ENCODE measurements at places on chromosomes 7 and 10.

DNA sequence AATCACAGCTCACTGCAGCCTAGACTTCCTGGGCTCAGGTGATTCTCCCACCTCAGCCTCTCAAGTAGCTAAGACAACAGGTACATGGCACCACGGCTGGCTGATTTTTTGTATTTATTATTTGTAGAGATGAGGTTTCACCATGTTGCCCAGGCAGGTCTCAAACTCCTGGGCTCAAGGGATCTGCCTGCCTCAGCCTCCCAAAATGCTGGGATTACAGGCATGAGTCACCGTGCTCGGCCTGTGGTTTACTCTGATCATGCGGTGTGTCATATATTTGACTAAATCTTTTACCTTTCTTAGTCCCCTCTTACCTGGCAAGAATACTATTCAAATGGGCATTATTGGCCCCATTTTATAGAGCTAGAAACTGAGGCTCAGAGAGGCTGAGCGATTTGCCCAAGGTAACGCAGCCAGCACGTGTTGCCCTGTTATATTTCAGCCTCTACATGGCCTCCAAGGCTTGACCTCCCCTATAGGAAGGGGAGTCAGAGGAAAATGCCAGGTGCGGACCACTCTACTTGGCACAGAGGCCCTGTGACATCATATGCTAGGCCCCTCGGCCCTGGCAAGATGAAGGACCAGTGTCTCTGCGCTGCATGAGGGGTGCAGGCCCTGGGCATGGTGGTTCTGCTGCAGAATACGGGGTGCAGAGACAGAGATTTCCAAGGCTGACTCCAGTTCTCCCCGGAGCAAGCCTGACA, 8.2 kb downstream of the ZCCHC24 start:
- no peak for DNase-seq

- peak; percentile 33 for DNase-seq
Measured at GRCh38 chr7:43470110-43470509, 112.8 kb upstream of the STK17A start.

DNA sequence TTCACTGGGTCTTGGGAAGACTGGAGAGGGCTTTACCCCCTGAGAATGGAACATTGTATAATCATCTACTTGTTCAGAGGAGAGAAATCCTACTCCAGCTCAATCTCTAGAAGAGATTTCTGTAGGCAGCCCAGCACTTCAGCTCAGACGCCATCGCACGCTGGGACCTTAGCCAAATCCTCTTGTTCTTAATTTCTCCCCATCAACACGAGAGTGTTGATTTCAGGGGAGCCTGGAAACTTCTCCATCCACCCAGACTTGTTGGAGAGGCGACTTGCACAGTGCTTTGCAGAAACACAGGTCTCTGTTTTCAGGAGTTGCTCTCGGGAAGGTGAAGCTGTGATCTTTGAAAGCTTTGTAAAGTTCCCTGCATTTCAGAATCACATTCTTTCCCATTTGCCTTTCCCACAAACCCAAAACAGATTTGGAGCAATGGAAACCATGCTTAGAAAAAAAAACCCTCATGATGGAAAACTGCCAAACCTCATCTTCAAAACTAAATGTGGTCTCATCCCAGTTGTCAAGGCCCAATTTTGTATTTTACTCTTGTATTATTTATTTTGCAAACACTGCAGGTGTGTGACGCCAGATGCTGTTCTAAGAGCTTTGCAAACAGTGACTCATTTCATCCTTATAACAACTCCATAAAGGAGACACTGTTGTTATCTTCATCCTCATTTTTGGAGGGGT, 60.9 kb downstream of the CALML3 start:
- DNase-seq = no peak

DNA sequence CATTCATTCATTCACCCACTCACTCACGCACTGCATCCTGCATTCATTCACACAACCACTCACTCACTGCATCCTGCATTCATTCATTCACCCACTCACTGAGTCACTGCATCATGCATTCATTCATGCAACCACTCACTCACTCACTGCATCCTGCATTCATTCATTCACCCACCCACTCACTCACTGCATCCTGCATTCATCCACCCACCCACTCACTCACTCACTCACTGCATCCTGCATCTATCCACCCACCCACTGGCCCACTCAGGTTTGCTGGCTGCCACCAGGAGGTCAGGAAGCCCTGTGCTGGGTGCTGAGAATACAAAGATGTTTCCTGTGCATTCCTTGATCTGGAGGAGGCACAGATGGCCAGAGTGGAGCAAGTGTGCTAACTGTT, 2.3 kb upstream of the SNX8 start:
- DNase-seq = no peak

DNA sequence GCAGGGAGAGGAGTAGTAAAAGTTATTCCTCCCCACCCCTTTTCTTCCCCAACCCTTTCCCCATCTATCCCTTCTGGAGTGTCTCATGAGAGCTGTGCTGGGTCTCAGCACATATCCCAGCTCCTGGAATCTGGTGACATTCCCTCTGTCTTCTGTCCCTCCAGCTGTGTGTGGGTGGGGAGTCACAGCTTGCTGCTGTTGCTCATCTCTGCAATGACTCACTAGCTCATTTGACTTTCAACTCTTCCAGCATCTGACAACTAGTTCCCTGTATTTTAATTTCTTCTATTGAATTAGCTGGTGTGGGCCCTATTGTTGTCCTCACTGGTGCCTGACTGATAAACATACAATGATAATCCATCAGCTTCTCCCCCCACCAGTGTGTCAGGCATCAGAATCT, 198.9 kb upstream of the AUTS2 start:
- DNase-seq = no peak

GRCh38 chr7:71574153-71574860, 442.4 kb downstream of the GALNT17 start:
- DNase-seq = no peak

- no peak for DNase-seq
Measured at GRCh38 chr10:70602665-70603448, at the start of gene PRF1. TSS of gene PRF1 (minus strand) at chr10:70602741. CDS start at chr10:70600902, 1,839 bp downstream.

DNA sequence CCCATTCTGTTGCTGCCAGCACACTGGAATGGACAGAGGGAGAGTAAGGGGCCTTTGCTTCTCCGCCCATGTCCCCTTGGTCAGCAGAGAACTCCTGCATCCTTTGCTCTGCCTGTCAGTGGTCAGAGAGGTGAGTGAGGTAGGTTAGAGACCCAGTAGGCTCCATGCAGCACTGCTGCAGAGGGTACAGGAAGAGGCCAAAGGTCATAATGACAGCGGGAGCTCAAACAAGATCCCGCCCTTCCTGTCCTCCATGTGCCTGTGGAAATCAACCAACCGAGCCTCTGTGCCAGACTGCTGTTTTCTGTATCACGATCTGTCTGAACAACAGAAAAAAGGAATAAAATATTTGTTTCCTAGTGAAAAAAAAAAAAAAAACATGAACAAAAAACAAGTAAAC, 81.4 kb downstream of the ZNF33B start:
- no peak for DNase-seq

GRCh38 chr7:51366930-51367613, 50.5 kb upstream of the COBL start:
- peak; percentile 49 for DNase-seq

DNA sequence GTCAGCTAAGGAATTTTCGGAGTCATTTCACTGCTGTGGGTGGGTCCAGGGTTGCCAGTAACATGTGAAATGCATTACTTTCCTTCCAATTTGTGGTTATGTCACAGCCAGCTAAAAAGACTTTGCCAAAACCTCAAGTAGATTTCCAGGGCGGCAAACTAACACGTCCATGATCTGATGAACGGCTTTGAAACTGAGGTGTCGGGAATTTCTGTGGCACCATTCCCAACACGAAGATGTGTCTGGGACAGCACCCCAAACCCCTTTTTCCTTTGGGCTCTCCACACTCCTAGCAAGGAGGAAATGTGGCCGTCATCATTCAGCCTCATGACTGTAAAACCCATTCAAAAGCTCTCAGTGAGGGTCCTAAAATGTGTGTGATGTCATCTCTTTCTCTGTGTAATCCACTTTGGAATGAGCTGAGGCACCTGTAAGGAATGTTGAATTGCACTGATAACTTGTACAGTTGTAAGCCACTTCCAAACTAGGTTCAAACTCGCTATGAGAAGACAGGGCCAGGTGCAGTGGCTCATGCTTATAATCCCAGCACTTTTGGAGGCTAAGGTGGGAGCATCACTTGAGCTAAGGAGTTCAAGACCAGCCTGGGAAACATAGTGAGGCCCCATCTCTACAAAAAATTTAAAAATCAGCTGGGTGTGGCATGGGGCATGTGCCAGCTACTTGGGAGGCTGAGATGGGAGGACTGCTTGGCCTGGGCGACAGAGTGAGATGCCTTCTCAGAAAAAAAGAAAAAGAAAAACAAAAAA, 146.1 kb upstream of the FRMD4A start:
- DNase-seq = no peak

GRCh38 chr7:155756322-155756721, 55.9 kb downstream of the SHH start:
- DNase-seq = no peak

- DNase-seq = no peak
Measured at GRCh38 chr7:137968890-137969289, 33.0 kb downstream of the CREB3L2 start.

- DNase-seq = no peak
Measured at GRCh38 chr10:35347899-35348608, 11.7 kb downstream of the CCNY start.

GRCh38 chr7:158556721-158557440, 30.7 kb downstream of the PTPRN2 start:
- DNase-seq = no peak

DNA sequence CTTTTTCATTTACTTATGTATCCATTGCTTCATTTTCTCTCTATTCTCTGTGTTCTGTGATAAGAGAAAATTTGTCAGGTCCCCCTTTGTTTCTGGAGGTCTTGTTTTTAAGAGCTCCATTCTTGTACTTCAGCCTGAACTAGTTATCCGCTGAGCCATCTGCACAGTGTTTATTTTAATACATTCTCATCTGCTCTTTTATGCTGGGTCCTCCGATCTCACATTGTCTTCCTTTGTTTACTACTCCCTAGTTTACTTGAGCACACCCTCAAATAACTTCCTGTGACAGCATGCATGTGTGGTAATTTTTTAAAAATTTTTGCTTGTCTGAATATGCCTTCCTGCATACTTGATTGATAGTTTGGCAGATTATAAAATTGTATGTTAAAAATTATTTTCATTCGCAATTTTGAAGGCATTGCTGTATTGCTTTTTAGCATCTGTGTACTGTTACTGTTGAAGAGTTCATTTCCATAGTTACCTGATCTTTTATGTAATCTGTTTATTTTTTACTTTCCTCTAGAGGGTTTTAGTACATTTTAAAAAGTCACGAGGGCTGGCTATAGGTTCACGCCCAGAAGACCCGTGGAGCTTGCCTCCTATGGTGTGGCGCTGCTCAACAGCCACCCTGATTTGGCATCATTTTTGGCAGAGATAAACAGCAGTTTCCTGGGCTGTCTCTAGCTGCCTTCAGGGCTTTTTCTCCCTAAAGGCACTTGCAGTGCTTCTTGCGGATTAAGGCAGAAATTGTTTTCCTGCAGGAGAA, 31.9 kb downstream of the RSBN1L start:
- peak; percentile 93 for DNase-seq

DNA sequence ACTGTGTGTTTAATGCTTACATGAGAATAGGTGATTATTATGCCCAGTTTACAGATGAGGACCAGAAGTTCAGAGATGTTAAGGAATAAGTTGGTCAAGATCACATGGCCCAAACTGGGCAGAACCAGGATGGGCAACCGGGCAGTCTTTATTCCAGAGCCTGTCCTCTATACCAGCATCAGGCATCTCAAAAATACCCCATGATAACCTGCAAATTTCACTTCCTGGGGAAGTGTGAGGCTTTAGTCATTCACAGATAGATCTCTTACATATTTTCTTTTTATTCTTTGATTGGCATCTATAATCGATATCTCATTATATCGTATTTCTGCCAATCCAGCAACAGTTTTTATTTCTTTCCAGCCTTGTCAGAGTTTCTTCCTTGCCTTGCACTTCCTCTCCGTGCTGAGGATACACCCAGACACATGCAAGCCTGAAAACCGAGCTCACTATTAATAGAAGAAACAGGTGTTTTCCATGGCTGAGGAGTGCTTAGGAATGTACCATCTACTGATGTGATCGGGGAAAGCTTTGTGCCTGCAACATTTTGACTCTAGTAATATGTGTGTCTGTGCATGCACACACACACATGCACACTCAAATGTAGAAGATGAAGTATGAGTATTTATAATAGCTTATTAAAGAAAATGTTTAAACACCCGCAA, 82.4 kb downstream of the CREM start:
- DNase-seq = no peak

- no peak for DNase-seq
Measured at GRCh38 chr7:157151626-157152339, 13.1 kb downstream of the UBE3C start.

DNA sequence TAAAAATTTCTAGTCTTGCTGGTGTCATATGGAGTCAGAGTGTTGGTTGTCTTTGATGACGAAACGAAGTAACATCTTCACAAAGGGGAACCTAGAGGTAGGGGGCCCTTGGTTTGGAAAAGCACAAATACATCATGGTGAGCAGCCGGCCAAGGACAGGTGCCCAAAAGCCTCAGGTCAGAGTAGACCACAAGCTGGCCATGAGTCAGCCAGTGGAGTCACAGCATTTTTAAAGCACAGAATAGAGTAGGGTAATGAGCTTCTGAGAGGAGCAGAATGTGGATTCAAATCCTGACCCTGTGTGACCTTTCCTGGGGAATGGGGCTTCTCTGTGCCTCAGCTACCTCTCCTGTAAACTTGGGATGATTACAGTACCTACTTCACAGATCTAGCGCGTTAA, 5.3 kb downstream of the CAMK2B start:
- no peak for DNase-seq

GRCh38 chr10:77077316-77077945, 560.2 kb downstream of the KCNMA1 start:
- DNase-seq = no peak

DNA sequence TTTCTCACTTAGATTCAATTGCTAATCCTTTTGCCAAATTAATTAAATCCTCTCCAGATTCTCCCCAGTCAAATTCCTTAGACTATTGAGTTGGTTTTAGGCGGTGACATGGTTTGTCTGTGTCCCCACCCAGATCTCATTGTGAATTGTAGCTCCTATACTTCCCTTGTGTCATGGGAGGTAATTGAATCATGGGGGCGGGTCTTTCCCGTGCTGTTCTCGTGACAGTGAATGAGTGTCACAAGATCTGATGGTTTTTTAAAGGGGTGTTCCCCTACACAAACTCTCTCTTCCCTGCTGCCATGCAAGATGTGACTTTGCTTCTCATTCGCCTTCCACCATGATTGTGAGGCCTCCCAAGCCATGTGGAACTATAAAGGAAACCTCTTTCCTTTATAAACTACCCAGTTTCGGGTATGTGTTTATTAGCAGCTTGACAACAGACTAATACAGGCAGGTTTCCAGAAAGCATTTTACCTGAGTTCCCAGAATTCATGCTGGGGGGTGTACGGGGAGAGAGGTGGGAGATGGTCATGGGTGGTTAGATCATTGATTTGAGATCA, 44.7 kb upstream of the GARS1 start:
- DNase-seq = peak; percentile 58

GRCh38 chr10:111836064-111836463, 347.5 kb downstream of the GPAM start:
- no peak for DNase-seq

- DNase-seq = no peak
Measured at GRCh38 chr7:155844526-155844925, 32.3 kb upstream of the SHH start.

GRCh38 chr10:75475460-75476182, 44.2 kb downstream of the LRMDA start:
- DNase-seq = no peak

- DNase-seq = no peak
Measured at GRCh38 chr7:21653623-21654022, 110.8 kb downstream of the DNAH11 start.

- no peak for DNase-seq
Measured at GRCh38 chr10:89204621-89205185, 2.4 kb downstream of the CH25H start.

GRCh38 chr7:41912851-41913567, 210.1 kb upstream of the INHBA start:
- DNase-seq = no peak
